ENCODE measurements at places on chromosomes 12 and 14.
A peak's percentile ranks its signal among the peaks of the same experiment; 100 is the strongest.

- DNase-seq: no peak
Measured at GRCh38 chr14:26255213-26255612, 342.6 kb downstream of the NOVA1 start.

DNA sequence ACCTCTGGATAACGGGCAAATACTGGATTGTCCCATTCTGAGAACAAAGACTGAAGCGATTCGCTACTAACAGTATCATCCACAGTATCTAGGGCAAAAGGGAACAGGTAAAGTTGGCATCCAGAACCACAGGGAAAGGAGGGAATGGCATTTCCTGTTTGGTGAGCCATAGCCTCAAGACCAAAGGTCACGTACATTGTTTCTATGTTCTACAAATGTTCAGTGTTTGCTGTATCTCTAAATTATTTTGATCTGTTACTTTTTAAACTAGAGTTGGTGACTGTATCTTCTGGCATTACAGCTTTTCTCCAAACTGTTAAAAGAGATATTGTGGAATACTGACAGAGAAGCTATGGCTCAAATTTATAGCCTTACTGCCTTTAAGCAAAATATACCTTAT lies 9.7 kb downstream of the MLH3 start:
- no peak for DNase-seq

DNA sequence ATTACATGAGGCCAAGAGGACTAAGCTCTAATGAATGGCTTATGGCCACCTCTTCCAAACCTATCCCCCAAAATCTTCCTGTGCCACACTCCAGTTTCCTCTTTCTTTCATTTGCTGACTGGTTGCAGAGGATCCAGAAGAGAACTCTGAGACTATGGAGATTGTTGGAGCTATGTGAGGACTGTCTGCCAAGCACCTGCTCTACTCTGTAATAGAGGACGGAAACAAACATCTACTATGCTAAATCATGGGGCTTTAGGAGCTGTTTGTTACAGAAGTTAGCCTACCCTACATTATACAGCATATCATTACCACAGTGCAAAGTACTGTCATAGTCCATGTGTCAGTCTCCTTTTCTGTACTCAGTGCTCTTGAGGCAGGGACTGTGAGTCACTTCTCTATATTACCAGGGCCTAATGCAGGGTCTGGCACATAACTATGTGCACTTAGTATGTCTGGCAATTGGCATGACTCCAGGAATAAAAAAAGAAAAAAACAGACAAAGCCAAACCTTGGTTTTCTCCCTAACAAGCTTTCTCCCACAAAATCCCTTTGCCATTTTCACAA lies 95.1 kb downstream of the RPAP3 start:
- DNase-seq: no peak

DNA sequence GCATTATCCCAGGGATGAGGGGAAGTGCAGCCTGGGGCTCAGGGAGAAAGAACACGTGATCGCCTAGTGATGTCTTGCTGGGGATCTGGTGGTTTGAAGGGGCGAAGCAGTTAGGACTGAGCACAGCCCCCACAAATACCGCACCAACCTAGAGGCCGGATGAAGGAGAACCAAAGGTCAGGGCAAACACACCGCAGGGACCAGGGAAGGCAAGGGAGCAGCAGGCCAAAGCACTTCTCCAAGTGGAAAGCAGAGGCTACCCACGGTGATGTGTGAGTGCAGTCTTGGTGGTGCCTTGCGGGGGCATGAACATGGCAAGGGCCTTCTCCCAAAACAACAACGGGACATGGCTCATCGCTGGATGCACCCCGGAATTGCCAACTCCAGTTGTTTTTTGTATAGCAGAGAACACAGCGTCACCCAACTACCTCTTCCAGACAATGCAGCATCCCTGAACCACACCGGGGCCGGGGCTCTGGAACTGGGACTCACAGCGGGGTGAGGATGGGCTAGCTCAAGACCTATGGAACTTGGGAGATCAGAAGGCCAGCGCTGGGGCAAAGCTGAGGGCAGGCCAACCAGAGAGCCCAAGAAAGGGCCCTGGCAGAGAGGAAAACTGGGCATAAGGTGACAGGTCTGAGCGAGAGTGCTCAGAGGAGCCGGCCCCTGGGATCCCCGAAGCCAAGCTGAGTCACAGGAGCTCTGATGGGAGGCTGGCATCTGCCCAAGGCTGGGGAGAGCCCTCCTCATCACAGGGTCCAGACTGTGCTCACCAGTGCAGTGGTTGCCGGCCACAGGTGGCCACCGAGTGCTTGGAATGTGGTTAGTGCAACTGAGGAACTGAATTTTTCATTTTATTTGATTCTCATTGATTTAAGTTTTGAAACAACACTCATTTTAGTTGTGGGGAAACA lies 11.1 kb downstream of the GALNT16 start:
- DNase-seq: no peak

DNA sequence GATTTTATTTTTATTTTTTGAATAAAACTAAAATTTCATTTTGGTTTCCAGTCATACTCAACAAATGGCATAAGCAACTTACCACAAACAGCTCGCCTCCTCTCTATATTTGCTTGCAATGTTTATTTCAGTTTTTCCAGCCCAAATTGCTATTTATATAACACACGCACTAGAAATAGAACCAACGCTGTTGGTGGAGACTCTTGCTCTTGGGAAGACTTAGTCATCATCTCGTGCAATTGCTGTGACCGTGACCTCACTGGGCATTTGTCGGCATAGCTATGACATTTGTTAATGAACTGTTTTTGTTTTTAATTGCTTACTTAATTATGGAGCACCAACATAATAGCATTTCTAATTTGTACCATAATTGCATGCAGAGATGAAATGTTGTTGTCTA lies 153.1 kb upstream of the OTX2 start:
- DNase-seq: no peak

DNA sequence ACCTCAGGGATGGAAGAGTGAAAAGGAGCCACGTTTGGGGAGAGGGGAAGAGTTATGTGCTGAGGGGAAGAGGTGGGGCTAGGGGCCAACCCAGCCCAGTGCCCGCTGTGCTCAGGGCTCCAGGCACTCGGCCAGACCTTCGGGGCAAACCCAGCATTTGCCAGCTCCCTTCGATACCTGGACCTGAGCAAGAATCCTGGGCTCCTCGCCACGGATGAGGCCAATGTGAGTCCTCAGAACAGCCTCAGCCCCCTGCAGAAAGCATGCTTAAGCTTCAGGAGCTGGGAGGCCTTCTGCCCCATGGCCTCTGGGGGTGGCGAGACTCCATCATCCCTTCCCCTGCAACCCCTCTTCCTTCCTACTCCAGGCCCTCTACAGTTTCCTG lies 5.0 kb downstream of the CARMIL3 start:
- DNase-seq: no peak

GRCh38 chr12:5907807-5908206 lies 37.3 kb downstream of the ANO2 start:
- no peak for DNase-seq

GRCh38 chr12:11693601-11694000 lies 44.1 kb downstream of the ETV6 start:
- DNase-seq: no peak

GRCh38 chr14:26597071-26597588 lies 703 bp downstream of the NOVA1 start:
- DNase-seq: no peak

DNA sequence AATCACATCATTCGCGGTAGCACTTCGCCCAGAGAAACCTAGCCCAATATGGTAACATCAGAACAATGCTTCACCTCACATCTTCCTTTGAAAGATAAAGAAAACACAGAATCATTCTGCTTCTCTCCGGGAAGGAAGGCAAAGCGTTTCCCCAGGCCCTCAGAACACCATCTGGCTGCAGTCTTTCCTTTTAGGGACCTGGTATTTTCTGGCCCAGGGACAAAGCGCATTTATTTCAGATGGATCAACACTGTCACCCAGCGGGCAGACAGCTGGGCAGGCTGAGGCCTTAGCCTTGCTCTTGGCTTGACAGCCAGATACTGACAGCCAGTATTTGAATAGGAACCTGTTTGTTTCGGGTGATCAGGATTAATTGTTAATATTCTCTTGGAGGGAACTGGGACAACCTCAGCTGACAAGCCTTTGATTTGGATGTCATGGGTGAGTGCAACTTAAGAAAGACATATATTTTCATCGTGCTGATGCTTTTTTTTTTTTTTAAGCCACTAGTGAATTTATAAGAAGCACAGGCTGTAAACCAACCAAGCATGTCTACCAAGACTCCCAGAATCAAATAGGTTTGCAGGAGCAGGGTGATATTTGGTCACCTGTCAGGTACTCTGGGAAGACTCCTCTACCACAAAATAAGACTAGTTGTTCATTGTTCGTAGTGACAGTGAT lies 118.9 kb downstream of the VEZT start:
- peak; percentile 54 for DNase-seq

DNA sequence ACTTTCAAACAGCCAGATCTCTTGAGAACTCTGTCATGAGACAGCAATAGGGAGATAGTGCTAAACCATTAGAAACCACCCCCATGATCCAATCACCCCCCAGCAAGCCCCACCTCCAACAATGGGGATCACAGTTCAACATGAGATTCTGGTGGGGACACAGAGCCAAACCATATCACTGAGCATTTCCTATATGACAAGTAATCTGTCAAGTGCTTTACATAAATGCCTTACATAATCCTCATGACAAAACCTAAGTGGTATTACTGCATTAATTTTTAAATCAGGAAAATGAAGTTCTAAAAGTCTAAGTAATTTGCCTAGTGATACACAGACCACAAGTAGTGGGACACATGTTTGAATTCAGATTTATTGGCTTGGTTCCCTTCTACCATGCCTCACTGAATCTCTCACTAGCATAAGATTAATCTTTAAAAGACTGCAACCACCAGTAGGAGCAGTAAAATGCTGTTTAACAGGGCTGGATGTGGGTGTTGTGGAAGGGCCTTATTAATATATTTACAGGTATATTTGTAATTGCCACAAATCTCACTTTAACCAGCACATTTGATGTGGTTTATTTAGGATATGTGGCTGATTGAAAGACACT lies 323.1 kb upstream of the FBXO33 start:
- no peak for DNase-seq

GRCh38 chr14:48563489-48563888 lies 888.1 kb upstream of the MDGA2 start:
- DNase-seq: no peak

DNA sequence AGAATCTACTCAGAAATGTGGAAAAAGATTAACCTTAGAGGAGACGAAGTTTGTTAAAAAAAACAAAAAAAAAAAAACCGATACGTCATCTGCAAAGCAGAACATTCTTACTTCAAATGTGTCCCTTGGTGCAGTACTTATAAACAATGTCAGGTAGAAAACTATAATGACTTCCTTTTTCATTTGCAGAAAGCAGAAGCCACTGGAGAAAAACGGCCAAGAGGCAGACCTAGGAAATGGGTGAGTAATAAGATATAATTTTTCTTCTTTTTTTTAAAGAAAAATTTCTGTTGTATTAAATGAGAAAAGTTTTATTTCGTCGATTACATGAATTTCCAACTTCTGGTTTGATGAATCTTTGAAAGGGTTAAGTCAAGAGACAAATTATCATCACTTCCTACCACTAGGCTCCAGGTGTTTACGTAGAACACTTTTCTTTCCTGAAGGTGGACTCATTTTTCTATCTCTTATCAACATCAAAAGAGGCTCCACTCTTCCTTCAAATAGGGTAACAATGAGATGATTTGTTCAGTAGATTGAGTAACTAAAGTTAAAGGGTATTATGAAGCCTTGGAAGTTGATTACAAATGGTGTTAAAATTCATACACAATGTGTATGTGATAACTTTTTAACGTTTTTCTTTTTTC lies 14.2 kb downstream of the HMGA2 start:
- no peak for DNase-seq

- peak; percentile 85 for DNase-seq
Measured at GRCh38 chr12:28130625-28131598, 59.3 kb upstream of the CCDC91 start.

- no peak for DNase-seq
Measured at GRCh38 chr14:99077076-99077843, 194.7 kb downstream of the BCL11B start.

DNA sequence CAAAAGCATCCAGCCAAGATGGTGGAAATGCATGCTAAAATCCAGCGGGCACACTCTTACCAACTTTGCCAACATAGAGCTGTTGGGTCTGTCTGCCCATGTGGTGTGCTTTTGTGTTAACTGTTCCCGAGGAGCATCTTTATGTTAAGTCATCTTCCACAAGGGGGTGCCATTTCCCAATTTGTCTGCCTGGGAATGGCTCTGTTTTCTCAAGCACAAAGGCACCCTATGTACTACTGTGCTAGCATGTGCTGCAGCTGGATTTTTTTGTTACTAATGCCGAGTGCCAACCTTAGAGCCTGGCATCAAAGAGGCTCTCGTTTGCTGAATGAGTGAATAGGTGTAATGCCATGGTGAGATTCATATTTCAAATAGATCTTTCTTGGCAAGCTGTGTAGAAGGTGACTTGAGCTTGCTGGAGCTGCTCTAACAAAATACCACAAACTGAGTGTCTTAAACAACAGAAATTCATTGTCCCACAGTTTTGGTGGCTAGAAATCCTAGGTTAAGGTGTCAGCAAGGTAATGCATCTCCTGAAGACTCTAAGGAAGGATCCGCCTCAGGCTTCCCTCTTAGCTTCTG lies 74.3 kb downstream of the TRHDE start:
- peak; percentile 81 for DNase-seq

GRCh38 chr14:37147310-37147880 lies 25.0 kb downstream of the SLC25A21 start:
- peak; percentile 53 for DNase-seq

GRCh38 chr14:68753690-68754089 lies 39.2 kb downstream of the ZFP36L1 start:
- DNase-seq: no peak

GRCh38 chr12:69688471-69689427 lies 10.4 kb downstream of the BEST3 start:
- peak; percentile 40 for DNase-seq

- DNase-seq: no peak
Measured at GRCh38 chr12:121167232-121167820, 34.6 kb downstream of the P2RX7 start.

GRCh38 chr12:2051700-2052621 lies 826 bp upstream of the CACNA1C start:
- DNase-seq: no peak

GRCh38 chr12:5780536-5780935 lies 164.5 kb downstream of the ANO2 start:
- DNase-seq: no peak

GRCh38 chr12:43066471-43066870 lies 476.9 kb upstream of the PRICKLE1 start:
- no peak for DNase-seq

DNA sequence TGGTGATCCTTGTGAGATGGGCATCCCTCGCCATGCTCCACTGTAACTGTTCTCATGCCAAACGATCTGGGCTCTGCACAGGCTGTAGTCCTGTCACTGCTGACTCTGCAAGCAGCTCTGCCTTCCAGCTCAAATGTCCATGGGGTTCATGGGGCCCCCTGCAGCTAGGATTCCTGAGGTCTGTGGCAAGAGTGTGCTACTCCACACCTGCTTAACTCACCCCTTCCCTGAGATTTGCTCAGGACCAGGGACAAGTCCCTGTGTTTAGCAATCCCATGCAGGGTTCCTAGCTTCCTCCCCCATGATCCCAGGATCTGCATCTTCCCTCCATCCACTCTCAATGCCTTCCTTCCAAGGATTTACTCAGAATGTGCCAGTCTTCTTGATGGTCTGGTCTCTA lies 241.0 kb downstream of the ASCL1 start:
- no peak for DNase-seq

GRCh38 chr14:101557811-101558738 lies 3.2 kb upstream of the DIO3 start:
- DNase-seq: no peak

Data from erythroblast (primary cell).